ENCODE measurements at places on chromosomes 5 and 9.
A peak's percentile ranks its signal among the peaks of the same experiment; 100 is the strongest.

- DNase-seq: no peak
Measured at GRCh38 chr9:13263511-13263910, 16.0 kb downstream of the MPDZ start.

DNA sequence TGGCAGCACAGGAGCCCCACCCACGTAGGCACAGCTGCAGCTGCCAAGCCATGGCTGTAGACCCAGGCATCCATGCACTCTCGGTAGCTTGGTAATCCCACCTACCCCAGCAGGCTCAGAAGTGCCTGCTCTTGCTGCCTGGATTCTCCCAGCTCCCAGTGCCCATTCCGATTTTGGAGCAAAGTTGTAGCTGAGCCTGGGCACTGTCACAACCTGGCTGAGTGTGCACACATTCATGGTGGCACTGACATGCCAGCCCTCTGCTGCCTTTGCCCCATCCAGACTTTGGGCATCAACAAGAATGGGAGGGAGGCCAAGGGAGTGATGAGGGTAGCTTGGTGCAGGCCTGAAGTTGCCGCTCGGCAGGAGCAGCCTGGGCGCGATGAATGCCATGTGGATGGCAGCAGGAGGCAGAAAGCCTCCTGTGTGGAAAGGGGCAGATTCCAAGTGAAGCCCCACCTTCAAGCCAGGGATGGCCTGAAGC is 936.6 kb upstream of the PTPRD start:
- DNase-seq: no peak

DNA sequence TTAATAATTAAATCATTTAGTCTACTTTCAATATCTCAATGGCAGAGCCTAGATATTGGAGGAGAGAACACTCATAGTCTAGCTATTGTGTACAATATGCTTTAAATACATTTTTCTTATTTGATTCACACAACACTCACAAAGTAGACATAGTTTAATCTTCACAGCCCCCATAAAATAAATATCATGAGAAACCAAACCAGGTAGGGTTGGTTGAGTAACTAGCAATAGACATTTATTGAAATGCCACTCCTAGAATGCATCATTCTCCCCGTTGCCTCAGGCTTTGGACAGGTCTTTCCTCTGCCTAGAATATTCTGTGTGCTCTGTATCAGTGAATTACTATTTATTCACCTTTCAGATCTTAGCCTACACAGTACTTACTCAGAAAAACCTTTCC is 141.9 kb downstream of the CEMIP2 start:
- no peak for DNase-seq

- DNase-seq: no peak
Measured at GRCh38 chr9:88370346-88370745, 17.9 kb upstream of the SPIN1 start.

DNA sequence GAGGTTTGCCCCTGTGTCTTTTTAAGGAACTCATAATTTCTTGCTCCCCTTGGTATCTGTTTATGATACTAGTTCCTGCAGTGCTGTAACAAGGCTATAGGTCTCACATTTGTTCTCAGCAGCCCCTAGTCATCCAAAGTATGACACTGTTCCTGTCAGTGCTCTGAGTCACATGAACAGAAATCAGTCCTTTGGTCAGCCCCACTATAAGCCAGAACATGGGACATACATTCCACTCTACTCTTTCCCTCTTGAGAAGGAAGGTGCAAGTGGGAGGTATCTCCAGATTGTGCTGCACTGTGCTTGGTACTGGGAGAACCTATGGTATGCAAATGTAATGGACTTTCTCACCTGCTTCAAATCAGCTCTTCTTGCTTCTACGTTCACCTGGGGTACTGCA is 87.0 kb downstream of the IARS1 start:
- no peak for DNase-seq

- no peak for DNase-seq
Measured at GRCh38 chr5:149794041-149794440, 63.9 kb downstream of the PPARGC1B start.

DNA sequence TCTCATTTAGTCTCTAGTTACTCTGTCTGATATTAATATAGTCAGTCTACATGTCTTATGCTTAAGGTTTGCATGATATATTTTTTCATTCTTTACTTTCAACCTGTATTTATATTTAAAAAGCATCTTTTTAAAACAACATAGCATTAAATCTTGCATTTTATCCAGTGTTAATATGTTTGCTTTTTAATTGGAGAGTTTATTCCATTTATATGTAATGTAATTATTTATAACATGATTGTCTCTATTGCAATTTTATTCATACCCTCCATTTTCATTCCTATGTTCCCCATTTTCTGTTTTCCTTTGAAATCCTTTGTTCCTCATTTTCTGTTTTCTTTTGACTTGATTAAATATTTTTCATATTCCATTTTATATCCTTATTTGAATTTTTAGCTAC is 13.3 kb downstream of the PCDHB15 start:
- DNase-seq: no peak

DNA sequence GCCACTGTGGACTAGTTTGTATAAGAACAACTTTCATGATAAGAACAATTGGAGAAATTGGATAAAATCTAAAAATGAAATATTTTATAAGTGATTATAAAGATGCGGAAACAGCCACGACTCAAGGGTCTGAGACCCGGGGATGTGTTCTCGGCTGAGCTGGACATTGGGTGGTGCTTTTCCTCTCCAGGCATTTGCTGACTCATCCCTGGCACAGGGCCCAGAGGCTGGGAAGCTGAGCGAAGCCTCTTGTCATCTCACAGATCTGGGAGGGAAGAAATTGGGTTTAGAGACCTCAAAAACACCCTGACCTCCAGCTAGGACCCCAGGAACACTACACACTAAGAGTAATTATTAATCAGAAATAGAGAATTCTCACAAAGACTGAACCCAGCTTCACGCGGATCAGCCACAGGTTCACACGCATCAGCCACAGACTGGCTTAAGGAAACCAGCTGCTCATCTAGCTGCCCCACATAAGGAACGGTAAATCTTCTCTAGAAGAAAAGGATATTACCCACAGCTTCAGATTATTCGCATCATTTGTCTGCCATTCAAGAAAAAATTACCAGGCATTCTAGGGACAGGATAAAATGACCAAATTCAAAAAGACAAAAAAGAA is 2.8 kb upstream of the OR2V1 start:
- DNase-seq: no peak

- DNase-seq: no peak
Measured at GRCh38 chr5:88830567-88830966, 52.4 kb downstream of the MEF2C start.

DNA sequence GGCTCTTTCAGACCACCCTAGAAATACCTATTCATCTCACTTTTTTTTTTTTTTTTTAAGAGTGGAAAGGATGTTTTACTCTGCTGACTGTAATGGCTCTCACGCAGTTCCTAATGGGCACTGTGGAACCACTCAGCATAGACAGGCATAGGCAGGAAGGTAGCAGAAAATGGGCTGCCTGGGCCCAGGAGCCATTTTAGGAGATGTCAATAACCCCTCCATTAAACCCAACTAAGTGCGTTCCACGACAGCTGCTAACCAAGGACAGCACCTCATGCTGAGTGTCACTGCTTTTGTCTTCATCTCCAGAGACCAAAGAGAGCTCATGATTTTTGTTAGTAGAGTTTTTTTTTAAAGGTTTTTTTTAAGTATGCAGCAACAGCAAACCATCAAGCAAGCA is 15.3 kb downstream of the MAP1B start:
- no peak for DNase-seq

DNA sequence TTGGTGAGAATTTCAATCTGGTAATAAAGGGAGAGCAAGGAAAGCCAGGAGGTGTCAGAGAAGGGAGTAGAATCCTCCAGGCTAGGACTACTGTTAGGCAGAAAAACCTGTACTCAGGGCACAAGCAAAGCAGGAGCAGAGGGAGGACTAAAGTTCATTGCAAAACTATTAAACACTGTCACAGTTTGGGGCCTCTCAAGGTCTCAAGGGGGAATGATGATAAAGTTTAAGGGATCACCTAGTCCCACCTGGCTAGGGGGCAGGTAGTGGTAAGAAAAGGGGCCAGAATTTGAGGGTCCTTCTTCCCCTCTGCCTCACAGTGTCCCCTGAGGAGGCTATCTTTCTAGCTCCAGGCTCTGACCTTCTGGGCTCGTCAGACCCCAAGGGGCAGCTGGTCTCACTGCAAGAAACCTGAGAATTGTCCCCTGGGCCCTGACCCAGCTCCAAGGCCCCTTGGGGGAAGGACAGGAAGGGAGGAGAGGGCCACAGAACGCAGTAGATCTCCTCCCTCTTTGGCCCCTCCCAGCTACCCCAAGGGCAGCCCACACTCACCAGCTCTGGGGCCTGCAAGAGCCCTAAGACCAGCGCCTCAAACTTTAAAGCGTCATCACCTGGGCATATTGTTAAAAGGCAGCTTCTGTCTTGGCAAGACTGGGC is 974 bp downstream of the CCDC69 start:
- no peak for DNase-seq

GRCh38 chr5:2187687-2188086 is 305.0 kb upstream of the IRX4 start:
- DNase-seq: no peak

DNA sequence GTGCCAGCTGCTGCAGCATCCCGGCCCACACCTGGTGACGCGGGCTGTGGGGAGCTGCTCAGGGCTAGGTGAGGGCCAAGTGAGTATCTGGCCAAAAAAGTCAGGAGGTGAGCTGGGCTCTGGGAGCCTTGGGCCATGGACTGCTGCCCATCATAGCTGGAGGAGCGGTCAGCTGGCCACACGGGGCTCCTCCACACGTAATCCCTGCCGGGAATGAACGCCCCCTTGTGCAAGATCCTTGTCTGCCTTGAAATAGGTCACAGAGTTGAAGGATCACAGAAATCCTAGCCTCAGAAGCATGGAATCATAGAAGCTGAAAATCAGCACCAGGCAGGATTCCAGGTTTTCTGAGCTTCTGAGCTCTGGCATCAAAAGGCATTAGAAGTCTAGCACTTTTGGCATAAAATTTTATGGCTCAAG is 16.8 kb upstream of the COL27A1 start:
- no peak for DNase-seq

- DNase-seq: no peak
Measured at GRCh38 chr5:84549054-84549453, 164.4 kb upstream of the EDIL3 start.

DNA sequence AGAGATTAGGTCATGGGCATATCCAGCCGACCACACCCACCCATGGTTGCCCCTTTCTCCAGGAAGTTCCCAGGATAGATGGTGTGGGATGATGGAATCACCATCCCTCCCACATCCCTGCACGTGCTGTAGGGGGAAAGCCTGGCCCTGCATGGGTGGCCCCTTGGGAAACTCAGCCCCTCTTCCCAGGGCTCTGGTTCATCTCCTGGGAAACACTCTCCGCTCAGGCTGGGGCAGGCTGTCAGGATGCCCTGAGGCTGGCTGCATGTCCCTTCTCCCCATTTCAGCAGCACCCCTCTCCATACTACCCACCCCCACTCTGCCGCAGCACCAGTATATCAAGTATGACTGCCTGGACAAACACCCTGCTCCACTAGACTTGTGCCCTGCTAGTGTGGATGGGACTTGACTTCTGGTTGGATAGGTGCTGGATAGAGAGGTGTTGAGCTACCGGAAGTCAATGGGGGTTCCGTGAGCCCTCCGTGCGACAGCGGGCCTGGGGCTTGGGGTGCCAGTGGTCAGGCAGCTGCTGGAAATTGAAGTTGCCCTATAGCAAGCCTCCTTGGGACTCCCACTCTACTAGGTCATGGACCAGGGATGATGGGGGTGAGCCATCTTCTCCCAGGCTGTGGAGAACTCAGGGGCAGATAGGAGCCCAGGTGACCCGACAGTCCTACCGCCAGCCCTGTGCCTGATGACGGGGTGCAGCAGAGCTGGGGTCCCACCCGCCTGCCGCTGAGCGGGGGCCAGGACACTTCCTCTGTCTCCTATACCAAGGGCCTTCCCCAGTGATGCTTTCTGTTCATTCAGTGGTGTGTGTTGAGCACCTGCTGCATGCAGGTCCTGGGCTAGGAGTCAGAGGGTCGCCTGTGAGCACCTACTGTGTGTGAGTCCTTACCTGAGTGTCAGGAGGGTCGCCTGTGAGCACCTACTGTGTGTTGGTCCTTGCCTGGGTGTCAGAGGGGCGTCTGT is 69.4 kb upstream of the COL5A1 start:
- no peak for DNase-seq

DNA sequence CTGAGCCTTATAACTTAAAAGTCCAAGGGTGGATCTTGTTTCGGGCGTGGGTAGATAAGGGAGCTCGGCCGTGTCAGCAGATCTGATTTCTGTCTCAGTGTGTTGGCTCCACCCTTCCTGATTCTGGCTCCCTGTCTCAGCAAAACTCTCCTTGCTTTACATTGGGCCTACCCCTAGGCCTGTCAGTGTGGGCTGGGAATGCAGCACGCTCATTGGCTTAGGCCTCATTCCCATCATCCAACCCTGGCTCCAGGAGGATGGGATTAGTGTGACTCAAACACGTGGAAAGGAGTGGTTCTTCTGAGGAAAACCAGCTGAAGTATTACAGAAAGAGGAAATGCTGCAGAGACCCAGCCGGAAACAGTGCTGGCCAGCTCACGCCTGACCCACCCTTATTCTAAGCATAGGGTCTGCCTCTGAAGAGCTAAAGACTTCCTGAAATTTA is 59.9 kb downstream of the ZFAND5 start:
- DNase-seq: peak; percentile 2

DNA sequence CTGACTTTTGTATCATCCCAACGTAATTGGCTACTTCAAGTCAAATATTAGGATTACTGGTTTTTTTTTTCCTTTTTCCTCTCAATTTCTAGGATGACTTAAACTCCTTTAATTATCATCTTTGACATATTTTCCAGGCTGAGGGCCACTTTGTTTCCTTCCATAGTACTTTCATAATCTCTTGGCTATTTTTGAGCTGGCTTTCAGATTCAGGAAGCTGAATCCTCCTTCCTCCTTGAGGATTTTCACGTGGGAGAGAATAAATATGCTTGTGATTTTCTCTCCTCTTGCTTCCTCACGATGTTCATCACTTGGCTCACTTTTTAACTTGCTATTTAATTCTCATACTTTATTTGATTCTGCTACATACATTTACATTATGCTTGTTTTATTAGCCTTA is 88.1 kb downstream of the ITGA1 start:
- no peak for DNase-seq

DNA sequence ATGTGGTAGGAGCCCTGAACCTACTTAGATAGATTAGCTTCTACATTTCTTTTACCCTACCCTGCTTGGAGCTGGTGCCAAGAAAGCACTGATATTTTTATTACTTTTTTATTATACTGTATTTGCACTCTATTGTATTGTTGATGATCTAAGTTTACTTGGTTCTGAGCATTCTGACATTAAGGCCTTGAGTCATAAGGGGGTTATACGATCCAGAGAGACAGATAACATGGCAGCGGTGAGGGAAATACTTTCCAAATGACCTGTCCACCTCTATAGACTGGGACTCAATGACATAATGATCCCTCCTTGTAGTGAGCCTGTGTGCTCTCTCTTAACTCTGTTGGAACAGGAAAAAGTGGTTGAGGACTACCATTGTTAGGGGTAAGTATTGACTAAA is 176.3 kb downstream of the MAN2A1 start:
- no peak for DNase-seq

- DNase-seq: peak; percentile 12
Measured at GRCh38 chr9:16133556-16134227, 580.8 kb downstream of the CCDC171 start.

- DNase-seq: peak; percentile 52
Measured at GRCh38 chr5:134131165-134131564, 16.7 kb downstream of the TCF7 start.

- DNase-seq: no peak
Measured at GRCh38 chr9:110293248-110293647, 36.9 kb upstream of the TXN start.

Measured in stimulated activated CD8-positive, alpha-beta memory T cell treated with anti-CD3 and anti-CD28 coated beads, Interleukin-15, amount 100 ng/mL, for 48 hours (primary cell).